ENCODE measurements at places on chromosomes 12 and 14.

GRCh38 chr12:104304261-104305009, 896 bp downstream of the EID3 start:
- DNase-seq: no peak

GRCh38 chr12:4107436-4107878, 166.1 kb upstream of the CCND2 start:
- DNase-seq: peak; percentile 31

- DNase-seq: no peak
Observed at GRCh38 chr14:101475456-101476257, 85.6 kb upstream of the DIO3 start.

DNA sequence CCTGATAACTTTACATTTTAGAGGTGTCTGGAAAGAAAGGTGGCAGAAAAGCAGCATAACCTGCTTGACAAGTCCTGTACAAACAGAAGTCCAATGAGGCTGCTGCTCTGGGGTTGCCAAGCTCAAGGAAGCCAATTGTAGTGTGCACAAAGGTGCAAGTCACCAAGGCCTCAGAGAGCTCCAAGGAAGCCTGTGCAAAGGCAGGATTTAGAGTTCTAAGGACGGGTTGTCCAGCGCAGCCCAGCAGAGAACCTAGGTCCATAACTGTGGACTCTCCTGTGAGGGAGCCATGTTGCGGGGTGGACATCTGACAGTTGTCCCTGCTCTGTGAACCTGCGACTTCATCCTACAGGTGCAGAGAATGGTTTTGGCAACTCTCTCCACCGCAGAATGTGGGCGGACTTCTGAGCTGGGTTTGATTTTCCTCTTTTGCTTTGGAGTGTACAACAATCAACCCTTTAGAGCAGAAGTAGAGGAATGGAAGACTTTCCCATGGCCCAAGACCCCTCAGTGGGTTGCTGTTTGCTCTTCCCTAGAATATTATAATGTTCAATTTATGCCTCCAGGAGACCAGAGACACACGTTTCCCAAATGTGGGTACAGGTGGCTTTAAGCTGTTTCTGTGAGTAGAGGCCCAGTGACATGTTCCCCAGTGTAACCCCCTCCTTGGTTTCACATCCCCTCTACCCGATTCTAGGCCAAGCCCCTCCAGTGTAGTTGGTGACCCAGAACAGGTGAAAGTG, 81.0 kb downstream of the ETV6 start:
- DNase-seq: no peak

GRCh38 chr14:91985521-91986255, 38.2 kb upstream of the FBLN5 start:
- DNase-seq: no peak

- DNase-seq: no peak
Observed at GRCh38 chr12:129530517-129530916, 373.3 kb downstream of the TMEM132D start.

GRCh38 chr12:96265400-96265799, 71.2 kb downstream of the ELK3 start:
- DNase-seq: no peak

DNA sequence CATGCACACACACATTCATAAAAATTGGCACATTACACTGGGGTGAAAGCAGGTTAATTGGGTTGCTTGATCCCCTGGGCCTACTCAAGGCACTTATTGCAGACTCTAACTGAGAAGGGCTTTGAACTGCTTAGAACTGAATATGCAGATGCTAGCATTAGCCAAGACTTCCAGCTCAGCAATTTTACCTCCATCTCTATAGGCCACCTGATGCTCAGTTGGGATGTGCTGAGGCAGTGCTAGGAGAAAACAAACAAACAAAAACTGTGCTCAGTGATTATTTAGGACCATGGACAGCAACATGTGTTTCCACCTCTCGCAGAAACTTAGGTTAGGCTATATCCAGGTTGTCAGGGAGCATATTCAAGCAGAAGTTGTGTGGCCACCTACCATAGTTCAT, 124.8 kb upstream of the WSCD2 start:
- DNase-seq: no peak

GRCh38 chr14:98244966-98245569, 1026.9 kb downstream of the BCL11B start:
- DNase-seq: no peak

DNA sequence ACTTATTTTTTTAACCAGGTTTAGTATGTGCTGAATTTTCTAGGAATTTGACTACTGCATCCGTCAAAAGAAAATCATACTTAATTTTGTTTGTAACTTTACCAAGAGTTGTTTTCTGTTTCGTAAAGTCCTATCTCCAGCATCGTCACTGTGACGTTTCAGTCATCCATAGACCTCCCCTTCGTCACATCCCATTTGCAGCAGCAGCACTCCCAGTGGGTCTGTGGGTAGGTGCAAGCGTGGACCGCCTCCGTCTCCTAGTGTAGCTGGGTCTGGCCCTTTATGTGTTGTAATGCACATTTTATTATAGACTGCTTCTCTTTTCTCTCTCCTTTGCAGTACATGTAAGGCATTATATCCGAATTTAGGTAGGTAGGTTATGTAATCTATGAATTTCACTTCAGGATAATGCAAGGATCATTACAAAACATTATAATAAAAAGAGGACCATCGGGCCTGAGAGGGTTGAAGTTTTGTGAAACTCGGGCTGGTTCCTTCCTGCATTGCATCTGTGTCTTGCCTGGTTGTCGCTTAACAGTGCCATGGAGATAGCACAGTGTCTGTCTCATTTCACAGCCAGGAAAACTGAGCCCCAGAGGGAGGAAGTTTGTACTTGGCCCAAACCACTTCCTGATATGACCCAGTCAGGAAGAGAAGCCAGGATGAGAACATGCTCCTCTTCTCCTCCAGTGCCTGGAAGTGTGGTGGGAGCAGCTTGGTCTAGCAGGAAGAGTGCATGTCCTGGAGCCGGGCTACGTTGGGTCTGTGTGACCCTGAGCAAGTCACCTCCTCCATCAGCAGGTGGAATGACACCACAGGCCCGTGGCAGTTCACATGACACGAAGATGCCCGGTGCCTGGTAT, 41.3 kb downstream of the EVL start:
- DNase-seq: no peak

GRCh38 chr12:29216797-29217575, 67.9 kb downstream of the FAR2 start:
- DNase-seq: no peak

GRCh38 chr12:45794422-45794821, 64.9 kb downstream of the ARID2 start:
- DNase-seq: no peak

DNA sequence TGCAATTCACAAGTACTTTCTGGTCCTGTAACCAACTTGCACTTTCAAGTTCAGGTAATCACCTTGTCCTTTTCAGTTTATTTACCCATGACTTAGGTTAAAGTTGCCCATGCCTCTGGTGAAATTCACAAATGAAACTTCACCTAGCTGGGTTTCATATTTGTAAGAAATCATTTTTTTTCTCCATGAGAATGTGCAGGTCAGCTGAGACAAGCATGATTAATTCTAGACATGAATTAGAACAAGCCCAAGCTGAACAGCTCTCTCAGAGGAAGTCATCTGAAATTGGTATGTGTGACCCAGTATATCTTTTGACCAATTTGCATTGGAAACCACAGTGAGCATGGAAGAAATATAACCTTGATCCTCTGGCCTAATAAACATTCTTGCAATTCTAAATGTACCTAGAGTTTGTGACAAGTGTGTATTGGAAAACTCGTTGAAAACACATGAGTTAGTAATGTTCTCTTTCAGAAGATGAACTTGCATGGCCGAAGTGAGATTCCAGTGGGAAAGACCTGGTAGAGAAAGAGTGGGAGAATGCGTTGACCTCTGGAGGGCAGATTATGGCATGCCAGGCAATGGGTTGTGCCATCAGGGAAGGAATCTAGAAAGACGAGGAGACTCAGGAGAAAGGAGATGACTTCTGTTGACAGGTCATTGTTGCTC, 486.5 kb downstream of the ZFP36L1 start:
- no peak for DNase-seq

- no peak for DNase-seq
Observed at GRCh38 chr14:22541721-22542120, 47.3 kb downstream of the DAD1 start.

- no peak for DNase-seq
Observed at GRCh38 chr14:105375635-105376057, 22.7 kb upstream of the TEX22 start.

GRCh38 chr12:29499235-29499634, 1.7 kb upstream of the OVCH1 start:
- no peak for DNase-seq

DNA sequence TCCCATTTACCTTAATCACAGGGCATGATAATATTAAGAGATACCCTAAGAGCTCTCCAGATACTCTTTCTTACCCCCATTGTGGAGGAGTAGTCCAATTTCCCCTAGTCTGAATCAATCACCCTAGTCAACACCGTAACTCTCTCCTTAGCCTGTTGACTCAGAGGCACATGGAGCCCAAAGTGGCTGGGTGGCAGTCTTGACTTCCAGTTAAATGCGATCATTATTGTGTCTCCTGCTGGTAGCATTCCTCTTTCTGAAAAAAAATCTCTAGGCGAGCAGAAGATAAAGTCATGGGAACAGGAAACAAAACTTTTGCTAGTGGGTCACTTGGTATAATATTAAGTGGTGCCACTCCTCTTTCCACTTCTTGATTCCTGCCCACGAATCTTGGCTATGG, 46.4 kb downstream of the EMP1 start:
- DNase-seq: no peak

- DNase-seq: peak; percentile 51
Observed at GRCh38 chr12:3299929-3300832, 190.8 kb upstream of the PRMT8 start.

- DNase-seq: no peak
Observed at GRCh38 chr12:105600911-105601545, 270.5 kb downstream of the C12orf75 start.

- DNase-seq: no peak
Observed at GRCh38 chr14:22178333-22178839, 410.6 kb downstream of the DAD1 start.

DNA sequence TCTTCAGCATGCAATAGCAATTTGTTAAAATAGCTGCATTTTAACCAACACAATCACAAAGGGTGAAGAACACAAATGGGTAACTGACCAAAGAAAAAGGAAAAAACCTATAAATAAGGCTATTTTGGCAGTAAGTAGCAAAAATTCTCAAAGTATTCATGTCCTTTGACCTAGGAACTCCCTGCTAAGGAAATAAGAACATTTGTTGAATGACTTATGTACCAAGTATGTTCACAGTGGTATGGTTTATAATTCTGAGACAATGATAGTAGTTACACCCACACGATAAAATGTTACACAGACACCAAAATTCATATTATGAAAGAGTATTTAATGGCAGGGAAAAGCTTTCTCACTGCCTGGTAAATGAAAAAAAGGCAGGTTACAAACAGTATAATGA, 16.9 kb downstream of the CCDC88C start:
- DNase-seq: no peak

DNA sequence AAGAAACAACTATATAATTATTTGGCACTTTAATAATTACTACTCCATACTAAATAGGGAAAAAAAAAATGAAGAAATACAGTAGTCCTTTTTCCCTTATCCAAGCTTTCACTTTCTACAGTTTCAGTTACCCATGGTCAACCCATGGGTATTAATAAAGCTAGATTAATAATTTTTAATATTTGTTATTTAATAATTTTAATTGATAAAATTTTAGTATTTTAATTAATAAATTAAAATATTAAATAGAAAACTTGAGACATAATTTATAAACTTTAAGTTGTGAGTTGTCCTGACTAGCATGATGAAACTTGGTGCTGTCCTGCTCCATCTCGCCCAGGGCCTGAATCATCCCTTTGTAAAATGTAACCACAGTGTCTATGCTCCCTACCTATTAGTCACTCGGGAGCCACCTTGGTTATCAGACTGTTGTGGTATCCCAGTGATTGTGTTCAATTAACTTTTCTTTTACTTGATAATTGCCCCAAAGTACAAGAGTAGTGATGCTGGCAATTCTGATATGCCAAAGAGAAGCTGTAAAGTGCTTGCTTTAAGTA, 71.8 kb downstream of the PAWR start:
- no peak for DNase-seq

- no peak for DNase-seq
Observed at GRCh38 chr12:93664573-93665138, 12.5 kb upstream of the CRADD start.

GRCh38 chr12:69115951-69116350, 123.4 kb upstream of the CPSF6 start:
- no peak for DNase-seq

DNA sequence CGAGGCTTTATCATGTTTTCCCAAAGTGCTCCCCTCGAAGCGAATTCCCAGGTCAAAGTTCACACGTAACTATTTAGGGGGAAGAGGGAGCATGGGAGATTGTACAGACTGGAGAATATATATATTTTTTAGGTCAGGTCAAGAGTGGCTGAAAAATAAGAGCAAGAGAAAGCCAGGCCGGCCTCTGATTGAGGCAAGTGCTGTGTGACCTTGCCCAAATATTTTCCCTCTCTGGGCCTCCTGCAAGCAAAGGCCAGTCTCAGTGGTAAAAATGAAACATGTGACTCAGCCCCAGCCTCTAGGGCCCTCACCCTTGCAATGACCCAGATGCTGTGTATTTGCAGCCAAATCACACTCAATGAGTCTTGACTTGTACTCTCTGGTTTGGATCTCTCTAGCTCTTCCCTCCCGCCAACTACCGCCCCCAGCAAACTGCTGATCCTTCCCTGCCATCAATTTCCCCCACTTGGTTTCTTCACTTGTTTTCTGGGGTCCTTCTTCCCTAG, 34.1 kb downstream of the SMUG1 start:
- DNase-seq: no peak

DNA sequence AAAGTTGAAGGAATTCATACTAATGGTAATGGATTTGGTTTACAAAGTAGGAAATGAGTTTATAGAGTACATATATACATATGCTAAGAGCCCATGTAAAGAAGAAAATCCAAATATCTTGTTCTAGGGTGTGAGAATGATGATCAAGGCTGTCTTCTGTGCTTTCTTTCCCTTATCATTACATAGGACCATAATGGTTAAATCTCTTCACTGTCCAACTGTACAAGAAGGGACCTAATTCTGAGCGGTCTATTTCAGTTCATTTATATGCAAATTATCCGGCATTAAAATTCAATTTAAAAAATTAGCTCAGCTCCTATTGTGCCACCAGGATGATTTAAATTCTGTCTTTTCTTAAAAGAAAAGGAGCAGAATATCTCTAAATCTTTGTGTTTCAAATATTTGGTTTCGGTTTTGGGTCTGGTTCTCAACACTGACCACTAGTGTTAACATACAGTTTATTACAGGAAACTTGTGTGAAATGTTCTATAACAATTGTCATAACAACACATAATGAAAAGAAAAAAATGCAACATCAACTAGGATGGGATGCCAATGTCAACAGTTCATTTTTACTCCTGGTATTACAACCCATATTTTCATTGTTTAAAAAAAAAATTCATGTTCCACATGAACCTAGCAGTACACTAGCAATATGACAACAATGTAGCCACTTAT, 16.8 kb downstream of the OR4K1 start:
- DNase-seq: no peak

- DNase-seq: no peak
Observed at GRCh38 chr12:121803861-121804416, at the start of gene SETD1B. Gene SETD1B, plus strand, starts transcription at chr12:121804009. Its CDS starts 729 bp downstream, at chr12:121804738.

GRCh38 chr12:25950329-25951115, 8.0 kb upstream of the RASSF8 start:
- DNase-seq: no peak
